Thoracic aorta (tissue), 2 donors: ENCODE measurements at places on chromosomes 16 and 17. TPM values are rescaled to one million over a fixed set of nuclear protein-coding genes. Genes with fewer than 3 reads are reported as not detected.

GRCh38 chr16:82979406-82980111 is 352.8 kb downstream of the CDH13 start:
- H3K4me3 ChIP-seq: no peak overlapping the region
- no peaks in the 10 kb centered on the region for H3K27me3 ChIP-seq
- no peak for DNase-seq

- no peaks in the 10 kb centered on the region for H3K27me3 ChIP-seq
- no peak overlapping the region for H3K4me3 ChIP-seq
- no peaks in the 10 kb centered on the region for H3K4me1 ChIP-seq
These were observed 57.7 kb downstream of the MEAK7 start for GRCh38 chr16:84446596-84447392.

- peaks cover 7% of the 10 kb centered on the region for H3K4me1 ChIP-seq
- H3K36me3 ChIP-seq: peaks cover 34% of the 10 kb centered on the region
- DNase-seq: no peak
- H3K27ac ChIP-seq: no peak overlapping the region
These were observed 24.0 kb downstream of the RNF213 start for GRCh38 chr17:80284631-80285030.

GRCh38 chr17:79097226-79098055 is 22.8 kb downstream of the ENGASE start:
- no peak overlapping the region for H3K27ac ChIP-seq
- H3K36me3 ChIP-seq: no peaks in the 10 kb centered on the region
- no peak for DNase-seq
- H3K4me3 ChIP-seq: no peak overlapping the region
- no peaks in the 10 kb centered on the region for H3K4me1 ChIP-seq
- H3K27me3 ChIP-seq: peaks cover 3% of the 10 kb centered on the region

DNA sequence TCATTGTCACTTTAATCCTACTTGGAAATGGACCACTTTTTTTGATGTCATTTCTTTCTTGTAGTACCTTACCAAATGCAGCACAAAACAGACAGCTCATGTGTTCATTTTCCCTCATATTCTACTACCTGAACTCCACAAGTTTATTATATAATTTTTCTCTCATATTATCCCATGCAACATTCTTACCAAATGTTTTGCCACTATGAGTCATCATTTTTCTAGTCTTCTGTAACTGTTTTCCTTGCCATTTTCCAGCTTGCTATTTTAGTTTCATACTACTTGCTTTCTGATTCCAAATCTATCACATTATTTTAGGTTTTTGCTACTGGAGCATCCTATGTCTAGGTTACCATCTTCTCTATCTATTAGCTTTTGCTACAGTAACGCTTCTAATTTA is 332.7 kb downstream of the ZFHX3 start:
- H3K4me1 ChIP-seq: peaks cover 4% of the 10 kb centered on the region
- no peaks in the 10 kb centered on the region for H3K36me3 ChIP-seq
- H3K27me3 ChIP-seq: no peaks in the 10 kb centered on the region
- no peak for DNase-seq
- H3K27ac ChIP-seq: no peak overlapping the region

DNA sequence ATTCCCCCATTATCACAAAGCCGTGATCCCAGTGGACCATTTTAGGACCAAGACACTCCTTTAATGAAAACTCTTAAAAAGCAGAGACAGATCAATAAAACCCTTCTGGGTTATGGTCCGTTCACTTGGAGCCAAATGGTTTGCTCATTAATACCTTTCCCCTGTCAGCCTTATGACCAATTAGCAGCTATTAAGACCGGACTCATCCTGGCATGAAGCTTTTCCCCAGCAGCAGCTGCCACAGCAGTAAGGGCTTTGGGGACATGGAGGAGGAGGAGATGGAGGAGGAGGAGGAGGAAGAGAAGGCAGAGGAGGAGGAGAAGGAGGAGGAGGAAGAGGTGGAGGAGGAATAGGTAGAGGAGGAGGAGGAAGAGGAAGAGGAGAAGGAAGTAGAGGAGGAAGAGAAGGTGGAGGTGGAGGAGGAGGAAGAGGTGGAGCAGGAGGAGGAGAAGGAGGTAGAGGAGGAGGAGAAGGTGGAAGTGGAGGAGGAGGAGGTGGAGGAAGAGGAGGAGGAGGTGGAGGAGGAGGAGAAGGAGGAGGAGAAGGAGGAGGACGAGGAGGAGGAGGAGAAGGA is 50.1 kb upstream of the IRX3 start:
- no peaks in the 10 kb centered on the region for H3K36me3 ChIP-seq
- H3K27me3 ChIP-seq: no peaks in the 10 kb centered on the region
- H3K4me3 ChIP-seq: no peak overlapping the region
- H3K27ac ChIP-seq: no peak overlapping the region
- H3K4me1 ChIP-seq: no peaks in the 10 kb centered on the region

DNA sequence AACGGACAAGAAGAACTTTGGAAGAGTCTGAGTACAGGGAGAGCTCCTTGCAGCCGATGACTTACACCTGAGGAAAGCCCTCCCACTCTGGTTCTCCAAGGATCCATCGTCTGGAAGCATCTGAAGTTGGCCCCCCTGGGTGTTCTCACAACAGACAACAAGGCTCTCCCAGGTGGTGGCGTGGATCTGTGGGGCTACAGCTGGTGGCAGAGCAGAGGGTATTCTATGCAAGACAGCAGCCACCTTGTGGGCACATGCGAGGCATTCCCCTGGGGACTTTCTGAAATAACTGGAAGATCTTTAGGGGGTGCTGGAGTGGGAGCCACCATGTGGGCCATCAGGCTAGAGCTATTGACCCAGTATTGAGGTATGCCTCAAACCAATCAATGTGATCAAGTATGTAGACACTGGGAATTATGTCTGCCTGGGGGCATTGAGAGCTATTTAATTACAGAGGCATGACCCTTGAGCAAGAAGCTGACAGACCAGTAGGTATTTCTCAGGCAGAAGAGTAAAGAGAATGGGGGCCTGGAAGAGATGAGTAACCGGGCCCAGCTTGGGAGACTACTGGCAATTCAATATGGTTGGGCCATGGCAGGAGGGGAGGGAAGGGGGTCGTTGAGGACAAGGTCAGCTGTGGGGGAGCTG is 6.9 kb upstream of the KRT19 start:
- peaks cover 12% of the 10 kb centered on the region for H3K4me1 ChIP-seq
- no peaks in the 10 kb centered on the region for H3K36me3 ChIP-seq

DNA sequence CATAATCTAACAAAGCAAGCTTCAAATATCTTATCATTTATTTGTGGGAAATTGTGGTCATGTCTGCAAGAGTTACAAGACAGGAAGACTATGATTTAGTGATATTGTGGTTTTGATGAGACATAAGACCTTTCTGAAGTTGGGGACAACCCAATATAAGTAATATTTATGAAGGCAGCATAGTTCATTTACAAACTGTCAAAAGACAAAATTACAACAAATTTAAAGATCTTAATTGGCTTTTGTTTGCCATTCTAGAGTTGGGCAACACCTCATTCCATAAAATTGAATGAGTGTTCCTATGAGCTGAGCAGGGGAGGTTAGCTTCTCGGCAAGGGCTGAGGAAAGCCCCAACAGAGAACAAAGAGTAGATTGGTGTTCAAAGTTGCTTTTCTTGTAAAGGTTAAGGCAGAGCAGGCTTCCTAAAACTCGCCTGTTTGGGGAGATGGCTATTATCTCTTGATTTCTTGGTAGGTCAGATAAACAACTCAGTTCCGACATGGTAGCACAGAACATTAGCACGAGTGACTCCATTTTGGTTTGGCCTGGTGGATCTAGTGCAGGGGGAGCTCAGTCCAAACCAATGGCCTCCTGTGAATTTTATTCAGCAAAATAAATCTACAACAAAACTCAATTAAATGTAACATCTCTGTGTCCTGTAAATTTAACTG is 10.9 kb upstream of the MMD start:
- no peaks in the 10 kb centered on the region for H3K4me1 ChIP-seq
- no peaks in the 10 kb centered on the region for H3K27me3 ChIP-seq
- no peak for DNase-seq
- H3K36me3 ChIP-seq: no peaks in the 10 kb centered on the region
- no peak overlapping the region for H3K27ac ChIP-seq

DNA sequence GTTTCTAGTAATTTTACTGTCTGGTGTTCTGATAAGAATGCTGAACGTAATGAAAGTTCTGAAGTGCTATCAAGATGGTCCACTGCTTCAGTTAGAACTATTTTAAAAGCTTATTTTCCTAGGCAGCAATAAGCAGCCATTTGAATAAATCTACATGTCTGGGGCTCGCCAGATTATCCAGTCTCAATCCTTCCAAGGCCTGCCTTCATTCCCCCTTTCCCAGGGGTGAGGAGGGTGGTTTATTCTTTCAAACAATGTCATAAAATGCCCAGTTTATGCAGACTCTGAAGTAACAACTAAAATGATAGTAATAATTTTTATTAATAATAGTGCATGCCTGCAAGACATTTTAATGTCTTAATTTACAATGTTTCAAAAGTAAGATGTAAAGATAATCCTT is 2.4 kb downstream of the CDH11 start:
- H3K4me3 ChIP-seq: peak overlapping the region; percentile 92
- no peaks in the 10 kb centered on the region for H3K36me3 ChIP-seq
- no peaks in the 10 kb centered on the region for H3K27me3 ChIP-seq
- no peak for DNase-seq
- H3K4me1 ChIP-seq: peaks cover 56% of the 10 kb centered on the region
- H3K27ac ChIP-seq: peak overlapping the region; percentile 89

GRCh38 chr16:78552106-78552675 is 452.7 kb downstream of the WWOX start:
- no peaks in the 10 kb centered on the region for H3K36me3 ChIP-seq
- no peak overlapping the region for H3K4me3 ChIP-seq
- no peaks in the 10 kb centered on the region for H3K4me1 ChIP-seq
- no peak for DNase-seq

- no peak for DNase-seq
- no peaks in the 10 kb centered on the region for H3K27me3 ChIP-seq
- no peak overlapping the region for H3K27ac ChIP-seq
- no peaks in the 10 kb centered on the region for H3K36me3 ChIP-seq
- H3K4me1 ChIP-seq: no peaks in the 10 kb centered on the region
These were observed 43.8 kb downstream of the LAT start for GRCh38 chr16:29028457-29029167.

DNA sequence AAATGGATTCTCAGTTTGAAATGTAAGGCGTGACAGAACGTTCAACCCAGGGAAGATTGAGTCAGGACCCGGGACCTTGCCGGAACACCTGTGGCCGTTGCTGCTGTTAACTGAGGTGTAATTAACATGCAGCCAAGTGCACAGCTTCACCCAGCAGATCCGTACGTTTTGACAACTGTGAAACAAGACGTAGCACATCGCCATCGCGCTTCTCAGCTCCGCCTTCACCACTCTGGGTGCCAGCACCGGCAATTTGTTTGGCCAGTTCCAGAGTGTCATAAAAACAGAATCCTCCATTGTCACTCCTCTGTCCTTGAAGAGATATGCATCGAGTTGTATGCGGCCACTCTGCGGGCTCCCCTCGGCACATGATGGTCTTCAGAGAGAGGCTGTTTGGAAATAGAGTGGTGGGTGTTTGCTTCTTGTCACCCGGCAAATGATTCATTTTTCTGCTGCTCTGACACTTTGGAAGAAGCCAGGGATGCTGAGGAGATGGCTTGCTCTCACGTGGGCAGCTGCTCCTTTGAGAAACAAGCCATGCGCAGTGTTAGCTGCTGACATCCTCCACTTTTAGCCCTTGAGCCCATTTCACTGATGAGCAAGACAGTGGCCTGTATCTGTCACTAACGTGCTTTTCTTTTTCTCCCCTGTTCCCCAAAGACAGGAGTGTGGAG is 22.6 kb downstream of the NAA60 start:
- no peak overlapping the region for H3K27ac ChIP-seq
- H3K4me1 ChIP-seq: peaks cover 4% of the 10 kb centered on the region
- no peak overlapping the region for H3K4me3 ChIP-seq
- no peak for DNase-seq

GRCh38 chr16:70730944-70731343 is 45.1 kb upstream of the MTSS2 start:
- no peak overlapping the region for H3K27ac ChIP-seq
- peaks cover 14% of the 10 kb centered on the region for H3K4me1 ChIP-seq
- H3K36me3 ChIP-seq: no peaks in the 10 kb centered on the region
- no peak overlapping the region for H3K4me3 ChIP-seq
- H3K27me3 ChIP-seq: no peaks in the 10 kb centered on the region

- peaks cover 89% of the 10 kb centered on the region for H3K36me3 ChIP-seq
- no peak for DNase-seq
- H3K27ac ChIP-seq: no peak overlapping the region
These were observed 15.8 kb upstream of the EXOSC6 start for GRCh38 chr16:70267516-70267915.

GRCh38 chr17:45828582-45829133 is 16.0 kb upstream of the SPPL2C start:
- no peaks in the 10 kb centered on the region for H3K36me3 ChIP-seq
- no peaks in the 10 kb centered on the region for H3K4me1 ChIP-seq
- DNase-seq: no peak
- no peak overlapping the region for H3K4me3 ChIP-seq
- H3K27ac ChIP-seq: no peak overlapping the region

DNA sequence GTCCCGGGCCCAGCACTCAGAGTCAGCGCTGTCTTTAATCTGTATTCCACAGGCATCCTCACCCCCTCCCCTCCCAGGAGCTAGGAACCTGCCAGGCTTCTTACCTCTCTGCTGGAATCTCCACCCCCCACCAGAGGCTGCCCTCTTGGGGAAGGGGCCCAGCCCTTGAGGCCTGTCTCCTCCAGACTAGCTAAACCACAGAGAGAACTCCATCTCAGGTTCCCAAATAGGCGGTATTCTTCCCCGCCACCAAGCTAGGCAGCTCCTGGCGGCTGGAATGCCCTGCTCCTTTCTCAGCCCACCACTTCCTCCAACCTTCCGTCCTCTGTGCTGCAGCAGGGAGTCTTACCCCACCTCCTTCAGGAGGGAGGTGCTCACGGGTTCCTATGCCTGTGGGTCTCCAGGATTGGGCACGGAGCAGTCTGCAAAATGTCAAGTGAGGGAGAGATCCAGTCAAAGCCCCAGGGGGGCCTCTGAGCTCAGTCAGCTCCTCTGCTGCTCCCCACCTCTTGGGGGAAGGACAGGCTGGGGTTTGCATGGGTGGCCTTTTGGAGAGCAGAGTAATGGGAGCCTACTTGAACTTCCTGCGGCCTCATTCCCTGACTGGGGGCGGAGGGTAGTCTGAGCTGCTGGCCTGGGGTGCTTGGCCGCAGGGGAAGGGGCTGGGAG is 55.7 kb downstream of the SREBF1 start:
- no peak for DNase-seq
- no peaks in the 10 kb centered on the region for H3K36me3 ChIP-seq
- H3K27ac ChIP-seq: peak overlapping the region; percentile 72
- H3K4me1 ChIP-seq: peaks cover 48% of the 10 kb centered on the region
- H3K4me3 ChIP-seq: peak overlapping the region; percentile 85

CCL7 gene
- 1.3 TPM for total RNA-seq

KRTAP9-8 gene
- not detected for total RNA-seq
